ENCODE measurements at places on chromosomes 3 and 15.

DNA sequence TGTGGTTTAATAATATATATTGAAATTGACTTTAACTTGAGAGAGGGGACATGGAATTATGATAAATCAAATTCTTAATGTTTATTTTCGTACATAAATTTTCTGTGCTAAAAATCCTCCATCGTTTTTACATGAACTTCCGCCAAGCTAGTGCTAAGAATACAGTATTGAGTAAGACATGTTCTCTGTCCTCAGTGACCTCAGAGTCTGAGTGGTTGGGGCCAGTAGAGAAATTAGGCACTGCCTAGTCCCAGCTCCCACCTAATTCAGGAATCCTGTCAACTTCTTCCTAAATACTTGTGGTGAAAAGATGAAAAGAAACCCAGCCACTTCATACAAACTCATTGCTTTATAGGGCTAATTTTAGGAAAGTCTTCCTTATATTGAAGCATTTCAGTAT is 110.3 kb downstream of the PPP2R3A start:
- DNase-seq, result no peak

DNA sequence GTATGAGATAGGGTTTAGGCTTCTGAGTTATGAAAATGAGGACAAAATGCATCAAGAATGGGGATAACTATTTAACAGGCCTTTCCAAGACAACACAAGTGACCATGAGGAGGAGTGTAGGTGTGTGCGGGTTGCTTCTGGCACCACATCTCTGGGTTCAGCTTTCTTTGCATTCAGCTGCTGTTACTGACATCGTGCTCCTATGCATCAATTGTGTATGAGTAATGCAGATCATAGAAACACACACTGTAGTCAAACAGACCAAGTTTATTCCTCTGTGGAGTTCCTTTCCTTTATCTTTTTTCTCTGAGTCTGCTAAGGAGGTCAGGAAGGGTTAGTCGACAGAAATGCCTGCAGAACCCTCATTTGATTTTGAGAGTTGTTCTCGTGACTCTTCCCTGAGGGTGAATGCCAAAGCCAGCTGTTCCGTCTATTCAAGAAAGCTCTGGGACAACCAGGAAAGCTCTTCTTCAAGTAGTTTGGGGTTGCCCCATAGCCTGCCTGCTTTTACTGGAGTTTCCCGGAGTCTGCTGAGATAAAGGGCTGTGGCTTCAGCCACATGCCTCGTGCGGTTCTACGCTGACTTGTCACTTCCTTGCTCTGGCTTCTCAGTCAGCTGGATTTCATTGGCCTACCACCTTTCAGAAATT is 136.7 kb upstream of the TLE3 start:
- DNase-seq, result no peak

GRCh38 chr3:29695643-29696198 is 414.9 kb downstream of the RBMS3 start:
- DNase-seq, result no peak

GRCh38 chr3:159914426-159914825 is 74.2 kb upstream of the IL12A start:
- DNase-seq, result no peak

- peak; percentile 86 for DNase-seq
These were observed 148.9 kb upstream of the IL12A start for GRCh38 chr3:159839561-159840379.

DNA sequence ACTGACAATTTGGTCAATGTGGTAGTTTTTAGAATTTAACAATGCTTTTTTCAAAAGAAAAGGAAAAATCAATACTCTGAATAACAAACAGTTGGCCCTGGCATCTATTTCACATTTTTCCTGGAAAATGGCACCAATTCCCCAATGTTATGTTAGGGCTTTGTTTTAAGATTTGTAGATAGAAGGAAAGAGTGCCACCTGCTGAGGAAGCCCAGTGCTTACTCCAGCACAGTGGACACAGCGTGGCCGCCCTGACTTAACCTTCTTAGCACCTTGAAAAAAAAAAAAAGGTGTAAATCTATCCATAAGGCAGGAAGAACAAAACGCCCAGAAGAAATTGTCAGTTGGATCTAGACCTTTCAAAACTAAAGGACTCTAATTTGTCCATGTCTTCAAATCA is 110.7 kb upstream of the CNTN4 start:
- DNase-seq, result no peak

DNA sequence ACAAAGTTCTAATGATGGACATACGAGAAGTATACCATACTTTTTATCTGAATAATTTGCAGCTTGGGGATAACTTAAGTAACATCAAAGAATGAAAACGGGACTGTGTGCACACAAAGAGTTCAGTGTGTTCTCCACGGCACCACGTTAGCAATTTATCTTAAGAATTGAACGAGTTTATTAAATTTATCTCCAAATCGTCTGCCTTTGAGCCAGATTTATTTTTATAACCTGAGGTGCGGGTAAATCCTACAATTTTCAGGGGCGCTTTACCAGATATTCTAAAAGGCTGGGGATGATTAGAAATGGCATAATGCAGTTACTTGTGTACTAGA is 3.5 kb downstream of the CHD2 start:
- DNase-seq, result no peak

Data from anterior cingulate cortex (tissue), 58 donors.